T47D (cell line): ENCODE measurements at places on chromosomes 5 and 9.
A peak's percentile ranks its signal among the peaks of the same experiment; 100 is the strongest.

DNA sequence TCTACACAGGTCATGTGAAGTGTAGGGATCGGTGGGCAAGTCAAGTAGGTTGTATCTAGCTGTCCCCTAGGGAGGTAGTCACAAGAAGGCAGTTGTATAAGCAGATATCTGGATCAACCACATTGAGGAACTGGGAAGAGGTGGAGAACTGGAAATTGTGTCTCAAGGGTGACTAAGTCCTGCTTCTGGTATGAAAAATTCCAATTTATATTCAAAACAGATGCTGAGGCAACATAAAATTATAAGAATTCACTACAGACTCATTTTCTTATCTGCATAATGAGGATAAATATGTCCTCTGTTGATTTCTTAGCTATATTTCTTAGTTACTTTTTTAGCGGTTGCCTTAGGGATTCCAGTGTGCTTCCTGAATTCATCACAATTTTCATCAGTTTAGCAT lies 46.8 kb downstream of the GALNT12 start:
- DNase-seq: no peak

- no peak for DNase-seq
Measured at GRCh38 chr5:155959082-155959481, 367.9 kb upstream of the SGCD start.

DNA sequence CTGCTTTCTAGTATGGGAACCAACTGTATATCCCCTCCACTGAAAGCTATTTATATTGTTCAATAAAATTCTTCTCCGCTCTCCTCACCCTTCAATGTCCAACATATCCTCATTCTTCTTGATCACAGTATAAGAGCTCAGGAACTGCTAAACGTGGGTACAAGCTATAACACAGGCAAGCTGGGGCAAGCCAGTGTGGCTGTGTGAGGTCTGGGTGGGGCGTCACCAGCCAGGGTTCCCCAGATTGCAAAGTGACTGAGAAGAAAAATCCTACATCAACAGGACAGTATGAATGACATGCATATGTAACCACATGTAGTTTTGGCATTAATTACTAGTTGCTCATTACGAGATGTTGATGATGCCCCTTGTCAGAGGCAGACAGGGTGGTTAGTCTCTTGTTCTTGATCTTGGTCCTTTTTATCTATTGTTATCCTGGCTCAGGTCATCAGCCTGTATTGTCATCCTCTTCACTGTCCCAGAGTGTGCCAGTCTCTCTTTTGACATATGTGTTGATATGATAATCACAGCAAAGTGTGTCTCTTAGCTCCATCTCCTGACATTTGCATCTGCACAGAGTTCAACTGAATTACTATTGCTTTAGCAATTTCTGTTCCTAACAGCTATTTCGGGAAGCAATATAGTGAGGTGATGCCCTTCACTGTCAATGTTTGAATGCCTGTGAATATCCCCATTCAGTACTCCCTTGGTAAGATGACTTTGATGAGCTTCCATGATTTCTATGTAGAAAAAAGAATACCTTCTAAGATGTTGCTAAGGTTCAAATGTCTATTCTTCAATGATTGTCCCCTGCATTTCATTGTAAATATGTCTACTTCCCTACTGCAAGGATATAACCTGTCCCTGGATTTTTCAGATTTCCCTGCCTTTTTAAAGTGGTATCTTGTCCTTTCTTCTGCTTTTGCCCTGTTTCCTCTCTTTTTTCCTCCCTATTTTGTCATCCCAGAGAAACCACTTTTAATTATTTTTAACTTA lies 140.3 kb downstream of the MAT2B start:
- no peak for DNase-seq

- no peak for DNase-seq
Measured at GRCh38 chr5:115465431-115465830, 79.1 kb downstream of the FEM1C start.

DNA sequence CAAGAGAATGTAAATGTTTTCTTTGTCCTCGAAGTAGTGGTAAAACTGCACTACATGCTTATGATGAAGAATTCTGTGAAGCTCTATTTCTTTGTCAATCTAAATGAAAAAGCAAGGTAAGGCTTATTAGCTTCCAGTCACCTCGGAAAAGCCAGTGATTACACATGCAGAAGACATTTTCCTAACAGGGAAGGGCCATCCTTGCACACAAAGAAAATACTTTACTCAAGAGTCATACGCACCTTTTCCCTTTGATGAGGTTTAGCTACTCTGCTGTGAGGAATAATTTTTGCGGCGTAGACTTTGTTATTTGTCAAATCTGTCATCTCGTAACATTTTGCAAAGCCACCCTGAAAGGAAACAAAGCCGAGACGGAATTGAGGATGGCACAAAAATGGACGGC lies 1.1 kb downstream of the PLK2 start:
- peak; percentile 55 for DNase-seq

GRCh38 chr5:123671042-123671441 lies 159.1 kb downstream of the CSNK1G3 start:
- no peak for DNase-seq

- DNase-seq: no peak
Measured at GRCh38 chr5:72559866-72560766, 52.9 kb upstream of the ZNF366 start.

- no peak for DNase-seq
Measured at GRCh38 chr5:114360357-114360756, 1.5 kb upstream of the KCNN2 start.

DNA sequence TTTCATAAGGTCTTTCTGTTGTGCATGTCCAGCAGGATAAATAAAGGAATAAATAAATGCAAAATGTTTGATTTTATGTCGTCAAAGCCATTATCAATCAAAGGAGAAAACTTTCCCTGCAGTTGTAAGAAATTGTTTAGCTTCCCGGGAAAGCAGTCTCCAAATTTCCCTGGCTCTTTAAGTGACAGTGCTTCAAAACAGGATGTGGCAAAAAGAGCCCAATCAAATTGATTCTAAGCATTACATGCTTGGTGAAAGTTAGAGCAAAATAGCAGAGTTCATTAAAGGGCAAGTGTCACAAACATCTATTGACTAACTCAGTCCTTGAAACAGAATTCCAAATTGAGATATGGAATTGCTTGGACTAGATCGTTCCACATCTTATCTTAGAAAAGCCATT lies 704.1 kb downstream of the PRELID2 start:
- no peak for DNase-seq

DNA sequence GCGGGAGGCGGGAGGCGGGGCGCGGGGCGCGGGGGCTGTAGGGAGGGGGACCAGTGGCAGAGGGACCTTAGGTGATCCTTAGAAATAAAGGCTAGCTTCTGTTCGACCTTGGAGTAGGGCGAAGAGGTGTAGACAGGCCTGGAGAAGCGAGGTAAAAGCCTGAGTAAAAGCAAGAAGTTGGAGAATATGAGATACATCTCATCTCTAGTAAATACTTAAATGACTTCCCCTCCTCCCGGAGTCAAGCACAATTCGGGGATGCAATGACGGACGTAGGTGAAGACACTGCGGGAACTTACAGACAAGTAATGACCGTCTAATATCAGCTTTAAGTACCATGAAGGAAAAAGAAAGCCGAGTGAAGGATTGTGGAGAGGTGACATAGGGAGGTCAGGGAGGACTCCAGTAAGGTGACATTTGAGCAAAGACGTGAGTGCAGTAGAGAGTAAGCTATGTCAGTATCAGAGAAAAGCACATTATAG lies 466 bp downstream of the SMC2 start:
- DNase-seq: no peak

DNA sequence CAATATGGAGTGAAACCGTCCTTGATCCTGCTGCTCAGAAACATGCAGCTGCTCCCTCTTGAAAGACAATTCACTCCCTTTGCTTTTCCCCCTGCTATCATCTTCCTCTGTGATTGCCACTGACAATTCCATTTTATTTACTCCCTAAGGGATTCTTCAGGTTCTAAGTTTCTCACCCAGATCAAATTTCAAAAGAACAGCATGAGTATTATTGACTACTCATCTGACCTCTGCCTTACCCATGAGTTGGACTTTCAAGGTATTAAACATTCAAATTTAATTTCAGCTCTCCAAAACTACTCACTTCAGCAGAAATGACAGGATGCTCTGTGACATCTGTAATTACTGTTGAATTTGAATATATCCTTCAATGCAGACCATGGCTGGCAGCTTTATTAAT lies 236.5 kb upstream of the HAPLN1 start:
- no peak for DNase-seq

DNA sequence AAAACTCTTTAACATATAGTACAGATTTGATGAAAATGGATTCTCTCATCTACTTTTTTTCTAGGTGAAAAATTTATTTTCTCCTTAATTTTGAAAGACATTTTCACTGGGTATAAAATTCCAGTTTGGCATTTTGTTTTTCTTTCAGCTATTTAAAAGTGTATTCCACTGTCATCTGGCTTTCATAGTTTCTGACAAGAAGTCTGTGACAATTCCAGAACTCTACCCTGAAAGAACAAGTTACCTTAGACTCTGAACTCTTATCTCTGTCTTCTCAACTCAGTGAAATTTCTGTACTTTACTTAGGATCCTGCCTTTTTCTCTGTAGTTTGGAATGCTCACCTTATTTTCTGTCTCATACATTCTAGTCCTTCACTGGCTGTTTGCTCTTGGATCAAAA lies 161.7 kb downstream of the RANBP17 start:
- no peak for DNase-seq

DNA sequence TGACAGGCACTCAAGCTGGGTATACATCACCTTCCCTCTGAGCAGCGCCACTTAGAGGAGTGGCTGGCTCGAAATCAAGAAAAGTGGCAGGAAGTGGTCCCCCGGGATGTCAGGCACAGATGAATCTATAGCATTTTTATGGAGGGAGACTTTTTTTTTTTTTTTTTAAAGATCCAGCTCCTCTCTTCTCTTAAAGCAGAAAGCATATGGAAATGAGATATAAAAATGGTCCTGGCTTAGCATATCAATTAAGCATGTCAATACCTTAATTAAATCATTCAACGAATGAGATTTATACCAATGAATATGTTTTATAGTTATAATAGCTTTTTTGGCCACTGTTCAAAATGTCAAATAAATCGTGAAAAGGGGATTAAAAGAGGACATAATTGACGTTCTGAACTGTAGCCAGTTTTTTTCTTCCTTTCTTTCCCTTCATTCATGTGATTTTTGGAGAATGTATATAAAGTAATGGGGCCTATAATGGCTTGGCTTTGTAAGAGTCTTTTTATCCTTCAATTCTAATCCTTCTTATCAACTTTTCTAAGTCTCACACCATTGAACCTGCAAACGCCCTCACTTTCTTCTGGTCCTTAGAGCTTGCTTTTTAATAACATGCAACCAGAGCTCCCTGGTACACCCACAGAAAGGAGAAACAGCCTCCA lies 319.2 kb upstream of the PANK3 start:
- no peak for DNase-seq
